ENCODE measurements at places on chromosomes 12 and 14.

GRCh38 chr12:130960058-130960457, 6.4 kb downstream of the ADGRD1 start:
- peaks cover 14% of the 10 kb centered on the region for H3K27me3 ChIP-seq
- no peak for DNase-seq
- no peak overlapping the region for H3K4me3 ChIP-seq

- H3K27ac ChIP-seq = no peak overlapping the region
- no peak overlapping the region for H3K4me3 ChIP-seq
- no peaks in the 10 kb centered on the region for H3K4me1 ChIP-seq
- no peaks in the 10 kb centered on the region for H3K36me3 ChIP-seq
- no peak for DNase-seq
- no peaks in the 10 kb centered on the region for H3K27me3 ChIP-seq
These were observed 73.2 kb downstream of the IPO8 start for GRCh38 chr12:30622509-30622908.

DNA sequence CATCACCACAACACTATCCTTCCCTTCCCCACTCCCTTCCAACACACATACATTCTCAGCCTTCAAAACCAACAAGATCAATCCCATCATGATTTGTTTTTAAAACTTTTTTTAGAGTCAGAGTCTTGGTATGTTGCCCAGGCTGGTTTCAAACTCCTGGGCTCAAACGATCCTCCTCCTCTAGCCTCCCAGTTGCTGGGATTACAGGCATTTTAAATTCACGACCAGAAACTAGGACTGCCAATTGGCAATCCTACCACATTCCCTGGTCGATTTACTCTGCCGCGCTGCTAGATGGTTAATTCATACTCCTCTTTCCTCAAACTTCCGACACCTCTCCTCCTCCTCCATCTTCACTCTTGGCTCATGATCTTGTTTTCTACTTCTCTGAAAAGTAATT, 37.5 kb upstream of the TMCC3 start:
- H3K27ac ChIP-seq = no peak overlapping the region
- no peaks in the 10 kb centered on the region for H3K36me3 ChIP-seq
- no peak overlapping the region for H3K4me3 ChIP-seq
- H3K27me3 ChIP-seq = no peaks in the 10 kb centered on the region

- H3K27ac ChIP-seq = no peak overlapping the region
- H3K4me1 ChIP-seq = no peaks in the 10 kb centered on the region
- H3K27me3 ChIP-seq = no peaks in the 10 kb centered on the region
- no peak overlapping the region for H3K4me3 ChIP-seq
These were observed 72.6 kb downstream of the AACS start for GRCh38 chr12:125137766-125138344.

DNA sequence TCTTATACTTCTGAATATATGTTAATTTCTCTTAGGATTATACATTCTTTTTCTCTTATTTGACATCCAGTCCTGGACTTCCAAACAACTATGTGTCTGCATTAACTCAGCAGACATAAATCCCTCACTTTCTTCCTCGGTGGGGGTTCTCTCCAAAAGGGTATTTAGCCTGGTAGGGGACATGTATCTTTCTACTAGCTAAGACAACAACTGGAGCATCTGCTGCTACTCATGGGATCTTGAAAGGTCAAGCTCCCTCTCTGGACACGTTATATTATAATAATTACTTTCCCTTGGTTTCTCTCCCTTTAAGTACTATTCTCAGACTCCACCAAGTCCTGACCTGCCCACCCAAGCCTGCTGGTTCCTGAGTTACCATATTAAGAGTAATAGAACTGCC, 983.7 kb upstream of the FLRT2 start:
- no peaks in the 10 kb centered on the region for H3K36me3 ChIP-seq
- H3K4me3 ChIP-seq = no peak overlapping the region
- DNase-seq = no peak
- no peak overlapping the region for H3K27ac ChIP-seq
- no peaks in the 10 kb centered on the region for H3K4me1 ChIP-seq

DNA sequence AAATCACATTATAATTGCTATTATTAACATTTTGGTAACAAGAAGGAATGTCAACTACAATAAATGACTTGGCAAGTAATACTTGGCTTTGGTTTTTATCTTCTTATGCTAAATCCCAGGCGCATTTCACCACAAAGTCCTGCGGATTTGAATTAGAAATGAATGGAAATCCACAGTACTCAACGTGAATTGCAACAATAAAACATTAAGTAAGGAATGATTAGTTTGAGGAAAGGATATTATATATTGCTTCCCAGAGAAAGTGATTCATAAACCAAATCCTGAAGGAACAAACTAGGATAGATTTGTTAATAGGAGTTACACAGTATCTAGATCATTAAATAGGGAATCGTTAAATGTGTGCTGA, 1089.7 kb downstream of the TRHDE start:
- DNase-seq = no peak
- no peaks in the 10 kb centered on the region for H3K27me3 ChIP-seq
- H3K4me1 ChIP-seq = no peaks in the 10 kb centered on the region

GRCh38 chr12:31765931-31766330, 37.1 kb upstream of the AMN1 start:
- H3K36me3 ChIP-seq = no peaks in the 10 kb centered on the region
- no peak for DNase-seq
- H3K27ac ChIP-seq = no peak overlapping the region
- no peak overlapping the region for H3K4me3 ChIP-seq

DNA sequence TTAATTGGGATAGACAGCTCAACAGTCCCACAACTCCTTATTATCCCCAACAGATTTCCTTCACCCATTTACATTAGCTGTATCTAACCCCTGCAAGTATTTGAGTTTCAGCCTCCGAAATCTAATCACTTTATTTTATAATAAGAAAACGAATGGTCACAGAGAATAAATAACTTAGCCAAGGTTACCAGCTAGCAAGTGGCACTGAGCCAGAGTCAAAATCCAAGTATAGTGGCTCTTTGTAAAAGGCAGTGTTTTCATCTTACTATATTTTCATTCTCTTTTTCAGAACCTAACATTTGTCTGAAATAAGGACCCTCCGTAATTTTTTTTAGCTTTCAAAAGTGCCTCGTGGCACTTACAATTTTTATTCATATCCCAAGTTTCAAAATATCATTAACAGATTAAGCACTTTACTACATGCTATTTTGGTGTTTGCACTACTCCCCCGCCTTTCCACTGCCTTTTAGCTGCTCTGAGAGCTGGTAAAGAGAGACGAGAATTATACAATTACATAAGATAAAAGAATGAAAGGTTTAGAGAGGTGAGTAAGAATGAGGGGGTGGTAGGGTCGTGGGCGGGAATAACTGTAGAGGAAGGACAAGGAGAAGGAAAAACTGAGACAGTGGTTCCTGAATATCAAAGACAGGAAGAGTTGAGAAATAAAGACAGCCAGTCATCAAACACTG, 3.7 kb upstream of the USP15 start:
- no peaks in the 10 kb centered on the region for H3K36me3 ChIP-seq
- DNase-seq = no peak
- H3K27ac ChIP-seq = no peak overlapping the region
- peaks cover 17% of the 10 kb centered on the region for H3K4me1 ChIP-seq

GRCh38 chr12:90004319-90005074, 295.9 kb upstream of the ATP2B1 start:
- no peaks in the 10 kb centered on the region for H3K36me3 ChIP-seq
- no peak overlapping the region for H3K4me3 ChIP-seq
- H3K27ac ChIP-seq = no peak overlapping the region
- DNase-seq = no peak
- H3K4me1 ChIP-seq = no peaks in the 10 kb centered on the region

- H3K4me3 ChIP-seq = no peak overlapping the region
- no peaks in the 10 kb centered on the region for H3K36me3 ChIP-seq
- H3K27me3 ChIP-seq = no peaks in the 10 kb centered on the region
- no peak overlapping the region for H3K27ac ChIP-seq
- DNase-seq = no peak
- H3K4me1 ChIP-seq = no peaks in the 10 kb centered on the region
These were observed 178.5 kb downstream of the DAD1 start for GRCh38 chr14:22410497-22410896.

DNA sequence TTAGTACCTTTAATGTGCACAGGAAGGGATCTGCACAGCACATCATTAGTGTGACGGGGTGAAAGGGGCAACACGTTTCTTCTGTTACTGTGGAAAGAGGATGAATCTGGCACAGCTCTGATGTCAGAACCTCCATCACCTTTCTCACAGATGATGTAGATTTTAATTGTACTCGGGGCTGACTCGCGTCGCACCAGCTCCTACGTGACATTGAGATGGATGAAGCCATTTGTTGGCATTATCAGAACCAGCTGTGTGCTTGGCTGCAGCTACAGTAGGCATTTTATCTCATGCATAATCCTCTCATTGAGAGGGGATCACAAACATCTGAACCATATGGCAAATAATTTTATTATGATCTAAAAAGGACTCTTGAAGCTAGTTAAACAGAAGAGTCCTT, 173.6 kb downstream of the PDZRN4 start:
- H3K4me1 ChIP-seq = no peaks in the 10 kb centered on the region
- no peaks in the 10 kb centered on the region for H3K36me3 ChIP-seq
- no peak for DNase-seq
- no peak overlapping the region for H3K27ac ChIP-seq
- no peak overlapping the region for H3K4me3 ChIP-seq

- H3K36me3 ChIP-seq = no peaks in the 10 kb centered on the region
- DNase-seq = no peak
- H3K27me3 ChIP-seq = no peaks in the 10 kb centered on the region
- no peak overlapping the region for H3K27ac ChIP-seq
These were observed 421.8 kb upstream of the PDE3A start for GRCh38 chr12:19946550-19946949.

DNA sequence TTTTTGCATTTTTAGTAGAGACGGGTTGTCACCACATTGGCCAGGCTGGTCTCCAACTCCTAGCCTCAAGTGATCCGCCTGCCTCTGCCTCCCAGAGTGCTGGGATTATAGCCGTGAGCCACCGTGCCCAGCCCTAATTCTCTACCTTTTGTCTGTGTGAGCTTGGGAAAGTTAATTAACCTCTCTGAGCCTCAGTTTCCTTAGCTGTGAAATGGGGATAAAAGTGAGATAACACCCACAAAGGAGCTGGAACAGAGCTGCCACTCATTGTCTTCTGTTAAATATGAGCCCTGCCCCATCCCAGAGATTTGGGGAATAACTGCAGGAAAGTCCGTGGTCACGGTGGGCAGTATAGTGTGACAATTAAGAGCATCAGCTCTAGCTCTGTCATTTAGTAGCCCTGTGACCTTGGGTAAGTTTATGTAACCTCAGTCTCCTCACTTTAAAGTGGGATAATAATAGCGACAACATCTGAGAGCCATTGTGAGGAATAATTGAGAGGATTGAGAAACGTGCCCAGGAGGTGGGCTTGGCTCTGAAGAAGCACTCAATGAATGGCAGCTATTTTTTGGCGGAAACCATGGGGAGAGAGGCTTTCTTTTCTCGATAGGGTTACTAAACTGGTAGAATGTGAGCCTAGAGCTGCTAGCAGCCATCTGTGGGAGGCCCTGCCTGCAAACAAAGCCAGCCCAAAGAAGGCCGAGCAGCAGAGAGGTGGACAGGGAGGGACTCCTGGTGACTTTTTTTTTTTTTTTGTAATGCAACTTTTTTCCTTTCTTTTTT, 60.8 kb upstream of the MED13L start:
- no peaks in the 10 kb centered on the region for H3K4me1 ChIP-seq
- H3K36me3 ChIP-seq = no peaks in the 10 kb centered on the region
- DNase-seq = no peak
- H3K27ac ChIP-seq = no peak overlapping the region

GRCh38 chr14:19851365-19851764, 23.6 kb upstream of the OR4K2 start:
- no peaks in the 10 kb centered on the region for H3K27me3 ChIP-seq
- H3K4me3 ChIP-seq = no peak overlapping the region
- no peak for DNase-seq
- no peaks in the 10 kb centered on the region for H3K36me3 ChIP-seq
- H3K4me1 ChIP-seq = no peaks in the 10 kb centered on the region
- H3K27ac ChIP-seq = no peak overlapping the region

GRCh38 chr14:32417956-32418552, 89.0 kb downstream of the AKAP6 start:
- no peaks in the 10 kb centered on the region for H3K27me3 ChIP-seq
- peaks cover 19% of the 10 kb centered on the region for H3K4me1 ChIP-seq
- H3K4me3 ChIP-seq = no peak overlapping the region
- DNase-seq = no peak
- no peak overlapping the region for H3K27ac ChIP-seq

- H3K4me3 ChIP-seq = no peak overlapping the region
- no peaks in the 10 kb centered on the region for H3K36me3 ChIP-seq
- DNase-seq = no peak
- H3K4me1 ChIP-seq = no peaks in the 10 kb centered on the region
- H3K27ac ChIP-seq = no peak overlapping the region
These were observed 73.5 kb downstream of the PPP2R5C start for GRCh38 chr14:101834800-101835547.

DNA sequence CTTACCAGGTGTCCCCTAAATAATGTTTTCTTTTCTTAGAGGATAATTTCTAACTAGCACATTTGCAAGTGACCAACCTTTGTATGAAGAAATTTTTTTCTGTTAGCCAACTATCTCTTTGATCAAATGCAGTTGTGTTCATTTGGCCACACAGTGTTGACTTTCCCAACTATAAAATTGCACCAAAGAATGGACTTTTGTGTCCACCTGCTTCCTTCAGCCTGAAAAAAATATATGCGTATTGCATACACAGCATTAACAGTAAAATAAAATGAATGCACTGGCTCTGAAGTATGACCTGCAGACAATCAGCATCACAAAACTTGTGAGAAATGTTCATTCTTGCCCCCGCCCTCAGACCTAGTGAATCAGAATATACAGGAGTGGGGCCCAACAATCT, 342.0 kb downstream of the SEC23A start:
- H3K4me1 ChIP-seq = no peaks in the 10 kb centered on the region
- no peak for DNase-seq
- no peaks in the 10 kb centered on the region for H3K36me3 ChIP-seq
- no peaks in the 10 kb centered on the region for H3K27me3 ChIP-seq
- no peak overlapping the region for H3K4me3 ChIP-seq
- no peak overlapping the region for H3K27ac ChIP-seq

- H3K27me3 ChIP-seq = peaks cover 26% of the 10 kb centered on the region
- no peak overlapping the region for H3K27ac ChIP-seq
- H3K4me1 ChIP-seq = no peaks in the 10 kb centered on the region
These were observed 44.5 kb downstream of the MVK start for GRCh38 chr12:109618082-109618481.

GRCh38 chr12:77736219-77736965, 94.3 kb upstream of the NAV3 start:
- no peak for DNase-seq
- H3K36me3 ChIP-seq = no peaks in the 10 kb centered on the region
- H3K27me3 ChIP-seq = no peaks in the 10 kb centered on the region

GRCh38 chr12:108116254-108116653, 12.8 kb upstream of the WSCD2 start:
- no peaks in the 10 kb centered on the region for H3K36me3 ChIP-seq
- DNase-seq = no peak
- H3K4me3 ChIP-seq = no peak overlapping the region
- H3K4me1 ChIP-seq = peaks cover 4% of the 10 kb centered on the region
- no peak overlapping the region for H3K27ac ChIP-seq
- H3K27me3 ChIP-seq = no peaks in the 10 kb centered on the region

DNA sequence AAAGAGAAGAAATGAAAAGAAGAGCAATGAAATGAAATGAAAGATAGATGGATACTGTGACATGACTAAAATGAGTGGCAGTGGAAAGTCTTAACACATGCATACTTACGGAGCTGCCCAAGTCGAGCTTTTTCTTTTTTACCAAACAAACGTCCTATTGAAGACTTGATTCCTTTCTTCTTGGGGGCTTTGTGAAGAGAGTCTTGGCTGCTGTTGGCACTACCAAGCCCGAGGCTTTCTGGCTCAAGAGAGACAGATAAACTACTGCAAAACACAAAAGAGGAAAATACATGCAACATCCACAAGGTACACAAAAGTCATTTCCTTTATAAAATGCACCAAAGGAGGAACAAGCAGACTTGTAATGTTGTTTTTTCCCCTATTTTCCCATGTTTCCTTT, 261.2 kb downstream of the ACSS3 start:
- DNase-seq = no peak
- no peak overlapping the region for H3K27ac ChIP-seq
- no peak overlapping the region for H3K4me3 ChIP-seq
- no peaks in the 10 kb centered on the region for H3K4me1 ChIP-seq

Data from MM.1S (cell line).